Activated CD8-positive, alpha-beta T cell treated with anti-CD3 and anti-CD28 coated beads for 36 hours (primary cell): ENCODE measurements at places on chromosomes 12 and 14. TPM values are rescaled to one million over a fixed set of nuclear protein-coding genes. Genes with fewer than 3 reads are reported as not detected.

- H3K27me3 ChIP-seq = no peaks in the 10 kb centered on the region
- peaks cover 31% of the 10 kb centered on the region for H3K36me3 ChIP-seq
- DNase-seq = no peak
Measured at GRCh38 chr14:45199230-45199629, 53.8 kb downstream of the MIS18BP1 start.

The MYRFL gene
- total RNA-seq = not detected

- H3K36me3 ChIP-seq = no peaks in the 10 kb centered on the region
- no peaks in the 10 kb centered on the region for H3K27me3 ChIP-seq
- H3K27ac ChIP-seq = no peak overlapping the region
- H3K4me1 ChIP-seq = no peaks in the 10 kb centered on the region
- no peak for DNase-seq
- no peak overlapping the region for H3K4me3 ChIP-seq
Measured at GRCh38 chr12:104840262-104840661, 117.8 kb downstream of the SLC41A2 start.

The DDX11 gene
- 147 TPM for total RNA-seq

The HOXC4 gene
- 0.89 TPM for total RNA-seq

DNA sequence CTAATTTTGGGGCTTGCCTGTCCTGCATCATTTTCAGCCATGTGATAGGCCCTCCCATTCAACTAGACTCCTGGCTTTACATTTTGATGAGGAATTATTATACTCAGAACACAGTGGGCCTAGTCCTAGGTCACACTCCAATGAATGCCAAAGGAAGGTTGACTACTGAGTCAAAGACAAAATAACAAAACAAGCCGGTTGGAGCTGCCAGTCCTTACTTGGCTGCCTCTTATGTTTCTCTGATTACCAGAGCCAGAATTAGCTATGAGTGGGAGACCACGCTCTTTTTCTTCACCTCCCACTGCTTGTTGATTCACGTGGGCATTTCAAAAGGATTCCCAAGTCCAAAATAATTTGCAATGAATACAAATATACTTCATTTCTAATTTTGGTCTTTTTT is 78.1 kb upstream of the USP44 start:
- H3K27me3 ChIP-seq = peaks cover 3% of the 10 kb centered on the region
- no peak for DNase-seq
- no peak overlapping the region for H3K27ac ChIP-seq
- H3K4me1 ChIP-seq = no peaks in the 10 kb centered on the region
- no peaks in the 10 kb centered on the region for H3K36me3 ChIP-seq
- H3K4me3 ChIP-seq = no peak overlapping the region

The CIDEB gene
- 13.6 TPM for total RNA-seq

DNA sequence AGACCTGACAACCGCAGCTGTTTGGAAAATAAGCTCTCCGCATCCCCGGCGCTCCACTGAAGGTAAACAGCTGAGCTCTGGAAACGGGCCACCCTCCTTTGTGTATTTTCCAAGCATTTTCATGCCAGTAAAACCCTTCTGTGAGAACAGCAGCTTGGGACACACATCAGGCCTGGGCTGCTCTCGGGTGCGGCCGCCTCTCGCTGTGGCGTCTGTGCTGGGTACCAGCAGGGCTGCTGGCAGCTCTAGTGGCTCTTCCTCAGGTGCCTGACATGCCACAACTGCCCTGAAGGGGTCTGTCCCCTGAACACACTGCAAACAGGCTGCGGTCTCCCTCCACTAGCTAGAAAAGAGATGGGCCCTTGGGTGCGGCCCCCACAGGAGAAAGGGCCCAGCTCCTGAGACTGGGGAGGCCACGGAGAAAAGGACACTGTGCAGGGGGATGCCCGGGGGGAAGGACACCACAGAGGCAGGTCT is 96.3 kb downstream of the ITPK1 start:
- H3K4me3 ChIP-seq = no peak overlapping the region
- H3K27ac ChIP-seq = no peak overlapping the region
- no peaks in the 10 kb centered on the region for H3K27me3 ChIP-seq
- DNase-seq = no peak
- H3K36me3 ChIP-seq = peaks cover 4% of the 10 kb centered on the region

The TAS2R30 gene
- total RNA-seq = 1.4 TPM

DNA sequence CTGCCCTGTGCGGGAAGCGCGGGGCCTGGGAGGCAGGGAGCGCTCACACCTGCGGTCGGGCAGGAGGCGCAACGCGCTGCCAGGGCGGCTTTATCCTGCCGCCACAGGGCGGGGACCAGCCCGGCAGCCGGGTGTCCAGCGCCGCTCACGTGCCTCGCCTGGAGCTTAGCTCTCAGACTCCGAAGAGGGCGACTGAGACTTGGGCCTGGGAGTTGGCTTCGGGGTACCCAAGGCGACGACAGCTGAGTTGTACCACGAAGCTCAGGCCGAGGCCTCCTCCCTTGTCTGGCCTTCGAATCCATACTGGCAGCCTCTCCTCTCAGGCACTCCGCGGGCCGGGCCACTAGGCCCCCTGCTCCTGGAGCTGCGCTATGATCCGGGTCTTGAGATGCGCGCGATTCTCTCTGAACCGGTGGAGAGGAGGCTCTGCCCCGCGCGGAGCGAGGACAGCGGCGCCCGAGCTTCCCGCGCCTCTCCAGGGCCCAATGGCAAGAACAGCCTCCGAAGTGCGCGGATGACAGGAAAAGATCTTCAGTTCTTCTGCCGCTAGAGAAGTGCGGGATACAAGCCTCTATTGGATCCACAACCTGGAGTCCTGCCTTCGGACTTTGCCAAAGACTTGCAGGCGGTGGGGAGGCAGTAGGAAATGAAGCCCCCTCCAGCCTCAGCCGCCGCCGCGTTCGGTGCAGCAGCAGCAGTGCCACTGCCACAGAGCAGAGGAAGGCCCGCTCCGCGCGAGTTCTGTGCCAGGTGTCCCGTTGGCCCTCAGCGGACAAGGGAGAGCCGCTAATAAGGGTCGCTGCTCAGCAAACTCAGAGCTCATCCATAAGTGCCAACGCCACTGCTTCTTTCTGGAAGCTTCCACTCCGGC is 6.8 kb downstream of the SIX1 start:
- no peak overlapping the region for H3K27ac ChIP-seq
- no peak for DNase-seq
- peaks cover 84% of the 10 kb centered on the region for H3K27me3 ChIP-seq
- no peaks in the 10 kb centered on the region for H3K36me3 ChIP-seq

The KANSL2 gene
- 47.3 TPM for total RNA-seq

The MYBPC1 gene
- total RNA-seq = not detected

GRCh38 chr12:115320967-115321366 is 637.0 kb upstream of the TBX3 start:
- no peaks in the 10 kb centered on the region for H3K27me3 ChIP-seq
- H3K36me3 ChIP-seq = no peaks in the 10 kb centered on the region
- no peak overlapping the region for H3K4me3 ChIP-seq
- H3K27ac ChIP-seq = no peak overlapping the region
- no peaks in the 10 kb centered on the region for H3K4me1 ChIP-seq
- no peak for DNase-seq

The ZC2HC1C gene
- total RNA-seq = 0.45 TPM

- DNase-seq = no peak
- H3K27me3 ChIP-seq = peaks cover 13% of the 10 kb centered on the region
- H3K36me3 ChIP-seq = no peaks in the 10 kb centered on the region
- H3K4me1 ChIP-seq = no peaks in the 10 kb centered on the region
- no peak overlapping the region for H3K4me3 ChIP-seq
Measured at GRCh38 chr14:100950024-100950423, 46.5 kb upstream of the RTL1 start.

DNA sequence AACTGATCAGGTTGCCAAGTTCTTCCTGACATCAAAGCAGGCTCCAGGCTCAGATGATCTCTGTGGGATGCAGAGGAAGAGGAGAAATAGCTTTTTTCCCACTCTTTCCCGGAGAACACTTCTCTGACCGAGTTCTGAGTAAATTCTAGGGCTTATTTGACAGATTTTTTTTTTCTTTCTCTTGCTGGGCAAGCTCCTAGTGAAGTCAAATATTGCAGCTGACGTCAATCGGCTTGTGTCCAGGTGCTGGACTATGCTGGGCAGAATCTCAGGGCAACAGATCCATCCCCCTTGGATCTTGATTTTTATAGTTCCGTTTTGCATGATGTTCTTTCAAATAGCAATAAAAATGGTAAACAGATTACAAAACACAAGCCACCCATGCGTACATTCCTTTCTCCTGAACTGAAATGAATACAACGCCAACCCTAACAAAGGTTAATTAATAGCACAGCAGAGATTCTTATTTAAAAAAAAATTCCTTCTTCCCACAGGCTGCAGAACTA is 182.2 kb downstream of the NOVA1 start:
- no peak overlapping the region for H3K4me3 ChIP-seq
- H3K27ac ChIP-seq = no peak overlapping the region
- DNase-seq = no peak
- H3K27me3 ChIP-seq = no peaks in the 10 kb centered on the region

DNA sequence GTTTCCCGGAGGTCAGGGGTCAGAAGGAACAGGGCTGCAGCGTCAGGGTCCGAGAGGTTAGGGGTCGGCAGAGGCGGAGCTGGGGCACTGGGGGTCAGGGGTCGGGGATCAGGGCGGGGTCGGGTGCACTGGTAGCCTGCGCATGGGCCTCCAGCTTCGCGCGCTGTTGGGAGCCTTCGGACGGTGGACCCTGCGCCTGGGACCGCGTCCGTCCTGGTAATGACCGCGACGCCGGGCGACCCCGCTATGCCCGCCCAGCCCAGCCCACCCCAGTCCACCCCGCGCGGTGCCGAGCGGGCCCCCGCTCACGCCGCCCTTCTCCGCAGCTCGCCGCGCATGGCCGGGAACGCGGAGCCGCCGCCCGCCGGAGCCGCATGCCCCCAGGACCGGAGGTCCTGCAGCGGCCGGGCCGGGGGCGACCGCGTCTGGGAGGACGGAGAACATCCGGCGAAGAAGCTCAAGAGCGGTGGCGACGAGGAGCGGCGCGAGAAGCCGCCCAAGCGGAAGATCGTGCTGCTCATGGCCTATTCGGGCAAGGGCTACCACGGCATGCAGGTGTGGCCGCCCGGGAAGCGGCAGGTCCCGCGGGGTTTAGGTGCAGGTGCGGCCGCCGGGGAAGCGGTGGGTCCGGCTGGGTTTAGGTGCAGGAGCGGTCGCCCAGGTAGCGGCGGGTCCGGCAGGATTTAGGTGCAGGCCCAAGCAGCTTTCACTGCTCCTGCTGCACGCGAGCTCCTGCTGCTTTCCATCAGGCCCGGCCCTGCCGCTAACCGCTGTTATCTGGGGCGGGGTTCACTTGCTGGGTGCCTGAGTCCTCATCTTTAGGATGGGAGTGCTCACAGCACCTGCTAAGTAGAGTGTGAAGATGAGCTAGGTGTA is 743 bp downstream of the PUS1 start:
- H3K27me3 ChIP-seq = no peaks in the 10 kb centered on the region
- peak; percentile 46 for DNase-seq

The PPP1R3E gene
- total RNA-seq = 47.9 TPM

DNA sequence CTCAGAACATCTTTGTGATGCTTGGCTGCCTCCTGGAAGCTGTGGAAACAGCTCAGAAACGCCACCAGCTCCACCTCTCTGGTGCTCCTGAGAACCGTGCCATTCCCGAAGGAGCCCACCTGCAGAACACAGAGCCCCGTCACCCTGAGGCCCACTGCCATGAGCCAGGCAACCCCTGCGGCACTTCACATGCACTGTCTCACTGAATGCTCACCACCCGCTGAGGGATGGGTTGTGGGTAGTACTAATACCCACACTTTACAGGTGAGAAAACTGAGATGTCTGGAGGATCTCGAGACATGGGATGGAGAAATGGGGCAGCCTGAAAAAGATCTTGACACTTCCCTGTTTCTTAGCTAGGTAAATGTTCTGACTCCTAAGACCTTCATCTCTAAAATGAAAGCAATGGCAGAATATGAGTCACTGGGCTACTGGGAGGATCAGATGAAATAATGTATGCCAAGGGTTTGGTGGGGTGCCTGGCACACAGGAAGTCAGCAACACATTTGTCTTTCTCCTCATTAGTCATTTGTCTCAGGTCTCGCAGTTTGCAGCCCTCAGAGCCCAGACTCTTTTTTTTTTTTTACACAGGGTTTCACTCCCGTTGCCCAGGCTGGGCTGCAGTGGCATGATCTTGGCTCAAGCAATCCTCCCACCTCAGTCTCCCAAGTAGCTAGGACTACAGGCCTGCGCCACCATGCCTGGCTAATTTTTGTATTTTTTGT is 5.3 kb downstream of the OASL start:
- peak overlapping the region; percentile 85 for H3K27ac ChIP-seq
- H3K4me3 ChIP-seq = peak overlapping the region; percentile 35
- DNase-seq = peak; percentile 83

GRCh38 chr14:31541702-31542101 is 19.5 kb upstream of the NUBPL start:
- H3K27ac ChIP-seq = no peak overlapping the region
- no peaks in the 10 kb centered on the region for H3K4me1 ChIP-seq
- H3K36me3 ChIP-seq = no peaks in the 10 kb centered on the region
- DNase-seq = no peak
- H3K4me3 ChIP-seq = no peak overlapping the region
- H3K27me3 ChIP-seq = peaks cover 16% of the 10 kb centered on the region

DNA sequence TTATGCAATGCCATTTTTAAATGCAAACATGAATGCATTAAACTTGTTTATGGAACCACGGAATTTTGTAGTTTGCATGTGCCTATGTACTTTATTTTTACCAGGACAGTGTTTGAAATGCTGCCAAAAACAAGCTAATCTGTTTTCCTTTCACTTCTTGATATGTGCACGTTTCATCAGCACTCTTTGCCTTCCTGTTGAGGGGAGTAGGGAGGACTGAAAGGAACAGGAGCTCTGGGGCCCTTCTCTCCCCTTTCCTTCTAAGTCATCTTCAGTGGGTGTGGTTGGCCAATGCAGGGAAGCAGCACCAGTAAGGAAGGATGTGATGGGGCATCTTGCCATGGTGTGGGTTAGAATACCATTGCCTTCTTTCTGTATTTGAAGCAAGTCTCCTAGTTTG is 12.1 kb upstream of the PPP4R4 start:
- H3K27me3 ChIP-seq = peaks cover 1% of the 10 kb centered on the region
- no peaks in the 10 kb centered on the region for H3K36me3 ChIP-seq
- no peak overlapping the region for H3K27ac ChIP-seq
- H3K4me1 ChIP-seq = peaks cover 40% of the 10 kb centered on the region

DNA sequence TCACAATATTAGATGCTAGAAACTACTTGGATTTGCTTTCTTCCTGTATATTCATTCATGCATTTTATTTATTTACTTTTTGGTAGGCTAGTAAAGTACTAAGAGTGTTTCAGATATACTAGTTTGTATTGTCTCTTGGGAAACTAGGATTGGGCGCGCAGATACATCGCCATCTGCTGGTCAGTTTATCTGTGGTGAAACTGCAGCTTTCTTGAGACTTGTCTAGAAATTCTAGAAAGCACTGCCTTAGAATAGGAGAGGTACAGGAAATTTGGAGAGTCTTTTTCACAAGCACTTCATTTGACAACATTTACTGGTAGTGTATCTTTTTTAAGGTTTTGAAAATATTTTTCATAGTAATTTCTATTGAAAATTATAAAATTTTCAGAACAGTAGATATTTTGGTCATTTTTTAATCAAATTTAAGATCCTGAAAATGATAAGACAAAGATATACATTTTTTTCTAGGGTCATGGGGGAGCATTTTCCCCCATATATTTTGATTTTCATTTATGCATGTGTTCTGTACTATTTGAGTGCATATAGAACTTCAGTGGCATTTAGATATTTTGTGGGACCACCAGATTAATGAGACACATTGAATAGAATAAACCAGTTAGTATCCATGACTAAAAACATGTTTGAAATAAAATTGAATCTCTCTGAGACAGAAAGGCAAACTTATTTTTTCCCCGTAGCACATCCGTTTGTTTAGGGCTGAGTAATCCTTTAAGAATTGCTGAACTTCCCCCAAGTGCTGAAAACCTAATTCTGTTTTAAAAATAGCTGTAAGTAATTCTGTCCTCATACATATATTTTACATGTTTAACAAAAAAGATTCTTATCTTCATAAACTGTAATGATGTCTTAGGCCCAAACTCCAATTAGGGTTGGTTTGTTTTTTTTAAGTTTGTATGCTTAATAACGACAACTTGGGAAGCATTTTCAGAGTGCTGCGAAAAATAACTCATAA is 44.5 kb downstream of the SLC38A6 start:
- no peaks in the 10 kb centered on the region for H3K27me3 ChIP-seq
- H3K4me3 ChIP-seq = no peak overlapping the region
- H3K4me1 ChIP-seq = no peaks in the 10 kb centered on the region
